Glomerular endothelial cell (primary cell): ENCODE measurements at places on chromosomes 12 and 14.

DNA sequence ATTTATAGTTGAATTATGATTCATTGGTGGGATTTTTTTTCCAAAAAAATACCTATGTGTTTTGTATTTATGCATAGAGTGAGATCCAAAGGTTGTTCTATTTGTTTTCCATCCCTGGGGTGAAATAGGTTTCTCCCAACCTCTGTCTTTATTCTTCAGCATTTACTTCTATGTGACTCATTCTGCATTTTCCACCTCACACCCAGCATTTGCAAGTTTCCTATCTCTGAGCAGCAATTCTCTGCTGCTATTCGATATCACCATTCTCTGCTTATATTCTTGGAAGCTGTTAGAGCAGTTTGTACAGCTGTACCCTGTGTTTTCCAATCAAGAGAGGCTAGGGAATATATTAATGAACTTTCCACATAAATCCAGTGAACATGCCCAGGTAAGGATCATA, 538.9 kb downstream of the SNAPC1 start:
- DNase-seq: no peak

DNA sequence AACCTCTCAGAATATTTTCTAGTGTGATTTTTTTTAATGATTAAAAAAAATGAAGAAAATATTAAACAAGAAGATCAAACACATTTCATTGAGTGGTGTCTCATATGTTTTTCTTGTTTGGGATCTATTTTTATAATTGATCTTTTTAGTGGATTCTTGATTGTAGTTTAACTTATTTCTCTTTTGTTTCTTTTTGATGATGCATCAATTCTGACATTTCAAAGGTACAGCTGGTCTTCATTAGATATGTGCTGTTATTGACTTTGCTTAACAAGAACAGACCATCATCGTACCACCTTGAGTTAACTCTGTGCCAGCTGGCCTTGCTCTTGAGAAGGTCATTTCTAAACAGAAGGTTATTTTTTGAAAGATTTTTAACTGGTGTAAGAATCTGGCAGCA, 45.8 kb upstream of the FGD4 start:
- DNase-seq: no peak

DNA sequence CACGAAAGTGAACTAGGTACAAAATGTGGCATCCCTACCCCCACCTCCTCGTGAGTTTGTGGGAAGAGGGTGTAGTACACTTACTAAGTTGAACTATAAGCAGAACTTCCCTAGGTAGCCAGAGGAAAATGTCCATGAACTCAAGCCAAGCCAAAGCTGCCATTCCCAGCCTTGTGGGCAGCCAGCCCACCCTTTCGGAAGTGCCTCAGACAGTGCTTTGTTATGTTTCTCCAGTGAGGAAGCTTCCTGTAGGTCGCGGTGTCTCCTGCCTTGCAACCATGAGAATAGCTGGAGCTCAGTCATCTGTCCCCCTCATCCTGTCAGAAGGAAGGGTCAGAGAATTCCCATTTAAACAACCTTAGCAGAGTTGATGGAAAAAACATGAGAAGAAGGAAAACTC, 266.9 kb downstream of the DUSP6 start:
- DNase-seq: no peak

DNA sequence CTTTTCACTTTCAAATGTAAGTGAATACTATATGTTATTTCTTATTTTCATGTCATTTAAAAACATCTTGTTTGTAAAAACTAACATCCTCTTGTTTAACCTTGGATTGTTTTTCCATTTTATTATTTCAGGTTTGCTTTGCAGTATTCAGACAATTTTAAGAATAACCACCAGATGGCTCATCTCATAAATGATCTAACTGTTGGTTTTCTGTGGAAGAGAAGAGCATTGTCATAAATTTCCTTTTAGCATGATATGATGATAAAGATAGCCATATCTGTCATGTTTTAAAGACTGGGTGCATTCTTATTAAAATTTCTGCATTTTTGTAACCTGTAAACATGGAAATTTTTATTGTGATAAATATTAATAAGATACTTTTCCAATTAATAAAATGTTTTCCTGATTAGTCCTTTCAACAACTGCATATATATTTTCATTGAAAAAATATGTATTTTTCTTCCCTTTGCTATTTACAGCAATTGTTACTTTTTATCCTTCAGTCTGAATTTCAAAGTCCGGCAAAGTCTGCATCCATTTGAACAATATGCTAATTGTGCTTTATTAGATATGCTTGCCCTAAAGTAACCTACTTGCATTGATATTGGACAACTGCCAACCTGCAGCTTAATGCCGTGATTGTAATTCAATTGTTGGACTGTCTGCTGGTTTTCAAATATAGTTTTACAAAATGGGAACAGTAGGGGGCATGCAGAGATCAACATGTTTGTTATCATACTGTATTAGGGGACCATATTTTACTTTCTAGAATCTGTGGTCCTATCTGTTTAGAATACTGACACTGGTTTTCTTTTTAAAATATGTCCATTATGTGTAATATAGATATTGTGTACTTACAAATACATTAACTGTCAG, 163.4 kb downstream of the GARIN6 start:
- DNase-seq: no peak

- no peak for DNase-seq
Measured at GRCh38 chr12:72774023-72774422, 501.9 kb downstream of the TRHDE start.

- DNase-seq: no peak
Measured at GRCh38 chr14:60485598-60486251, at the start of gene C14orf39. C14orf39 (minus strand) TSS chr14:60486063; CDS start chr14:60485078, 985 bp downstream.

DNA sequence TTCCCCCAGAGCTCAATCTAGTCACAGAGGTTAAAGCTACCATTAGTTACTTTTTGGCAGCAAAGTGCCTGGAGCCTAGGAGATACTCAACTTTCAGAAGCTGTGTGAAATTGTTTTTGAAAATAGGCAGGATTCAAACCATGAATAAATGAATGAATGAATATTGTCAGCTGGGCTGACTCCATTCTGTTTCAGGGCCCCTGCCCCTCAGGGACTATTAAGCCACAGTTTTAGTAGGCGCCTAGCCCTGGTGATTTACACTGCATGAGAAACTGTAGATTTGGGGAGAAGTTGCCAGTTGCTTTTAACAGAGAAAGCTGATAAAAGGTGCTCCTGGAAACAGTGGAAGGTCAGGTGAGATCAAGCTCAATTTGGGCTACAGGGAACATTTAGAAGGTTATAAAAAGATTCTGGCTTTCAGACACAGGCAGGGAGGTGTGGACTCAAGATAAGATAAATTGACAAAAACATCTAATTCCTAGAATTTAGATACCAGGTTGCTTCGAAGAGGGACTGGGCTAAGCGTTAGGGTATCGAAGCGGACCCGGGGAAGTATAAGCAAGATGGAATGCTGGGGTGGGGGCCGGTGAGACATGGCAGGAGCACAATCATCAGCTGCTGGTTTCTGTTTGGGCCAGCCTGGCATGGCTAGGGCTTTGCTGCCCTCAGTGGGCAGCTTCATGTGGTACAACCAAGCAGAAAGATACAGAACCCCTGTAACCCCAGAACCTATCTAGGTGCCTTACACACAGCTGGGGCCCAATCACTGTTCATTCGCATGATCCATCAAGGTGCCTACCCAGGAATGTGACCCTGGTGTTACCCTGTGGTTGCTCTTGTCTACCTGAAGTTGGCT, 14.9 kb upstream of the CELA1 start:
- no peak for DNase-seq

GRCh38 chr12:102507301-102507700, 26.9 kb upstream of the IGF1 start:
- no peak for DNase-seq

DNA sequence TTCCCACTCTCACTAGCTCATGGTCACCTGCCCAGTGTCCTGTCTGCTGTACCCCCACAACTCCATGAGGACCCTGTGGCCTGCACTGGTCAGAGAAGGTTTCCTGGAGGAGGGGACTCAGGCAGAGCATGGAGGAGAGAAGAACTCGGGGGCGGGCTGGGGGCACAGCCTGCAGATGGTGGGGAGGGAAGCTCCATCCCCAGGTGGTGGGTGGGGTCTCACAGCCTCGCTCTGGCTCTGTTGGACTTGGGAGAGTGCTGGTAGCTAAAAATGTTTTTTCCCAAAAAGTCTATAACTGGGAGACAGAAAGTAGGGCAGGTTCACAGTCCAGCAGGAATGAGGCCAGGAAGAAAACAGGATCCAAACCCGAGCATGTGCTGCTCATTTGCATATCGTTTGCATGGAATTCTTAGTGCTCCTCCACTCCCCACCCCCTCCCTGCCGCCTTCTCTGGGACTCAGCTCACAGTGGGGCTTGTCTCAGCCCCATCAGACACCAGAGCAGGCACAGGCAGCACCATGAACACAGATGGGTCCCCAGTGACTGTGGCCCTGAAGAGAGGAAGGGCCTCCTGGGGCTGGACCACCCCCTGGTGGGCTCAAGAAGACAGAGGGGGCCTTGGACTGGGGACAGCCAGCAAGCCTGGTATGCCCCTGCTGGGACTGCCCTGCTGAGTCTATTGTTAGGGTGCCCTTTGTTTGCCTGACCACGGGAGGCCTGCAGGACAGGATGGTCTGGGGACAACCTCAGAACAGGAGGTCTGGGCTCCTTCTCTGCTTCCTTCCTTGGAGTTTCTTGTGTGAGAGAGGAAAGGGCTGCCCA, 67.0 kb upstream of the SFSWAP start:
- no peak for DNase-seq

DNA sequence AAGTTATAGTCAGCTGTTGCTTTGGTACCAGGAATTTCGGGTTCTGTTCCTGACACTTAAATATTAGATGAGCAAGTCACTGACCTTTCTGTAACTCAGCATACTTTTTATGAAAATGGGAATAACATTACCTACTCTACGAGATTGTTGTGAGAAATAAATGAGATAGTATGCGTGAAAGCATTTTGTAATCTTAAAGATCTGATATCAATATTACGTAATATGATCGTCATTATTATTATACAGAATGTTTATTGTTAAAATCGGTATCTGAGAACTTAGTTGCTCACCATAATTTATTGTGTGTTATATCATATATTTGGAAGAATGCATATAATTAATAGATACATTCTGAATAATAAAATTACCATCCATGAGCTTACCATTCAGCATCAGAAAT, 6.1 kb upstream of the NECAP1 start:
- DNase-seq: no peak
